ENCODE measurements at places on chromosomes 16 and 17.
A peak's percentile ranks its signal among the peaks of the same experiment; 100 is the strongest.

- DNase-seq, result no peak
These were observed 77.1 kb upstream of the GSE1 start for GRCh38 chr16:85536073-85536410.

- DNase-seq, result peak; percentile 35
These were observed 237.6 kb downstream of the SOX9 start for GRCh38 chr17:72358465-72358864.

DNA sequence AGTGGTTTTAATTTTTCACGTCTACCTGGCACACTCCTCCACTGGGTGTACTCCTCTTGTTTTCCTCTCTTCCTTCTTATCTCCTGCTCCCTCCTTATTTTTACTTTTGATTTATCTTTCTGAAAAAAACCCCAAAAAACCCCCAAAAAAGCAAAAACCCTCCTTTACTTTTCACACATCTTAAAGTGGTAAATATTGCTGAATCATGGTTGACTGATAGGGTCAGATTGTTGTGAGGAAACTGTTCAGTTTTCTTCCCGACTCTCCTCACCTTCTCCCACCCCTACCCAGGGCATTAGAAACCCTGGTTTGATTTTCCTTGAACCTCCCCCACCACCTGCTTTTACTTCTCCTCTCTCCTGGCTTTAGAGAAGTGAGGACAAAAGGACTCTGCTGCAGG lies 25.4 kb downstream of the ARHGAP44 start:
- no peak for DNase-seq

GRCh38 chr16:81201267-81201666 lies 37.2 kb upstream of the BCO1 start:
- no peak for DNase-seq

- DNase-seq, result no peak
These were observed 193.1 kb upstream of the IRX6 start for GRCh38 chr16:55130911-55131310.

GRCh38 chr17:80773243-80773991 lies 218.2 kb upstream of the CHMP6 start:
- no peak for DNase-seq
